Stimulated activated CD4-positive, alpha-beta T cell treated with anti-CD3 and anti-CD28 coated beads, Interleukin-1b, Interleukin-23, amount 100 ng/mL, for 4 hours (primary cell): ENCODE measurements at places on chromosomes 2 and 18.

DNA sequence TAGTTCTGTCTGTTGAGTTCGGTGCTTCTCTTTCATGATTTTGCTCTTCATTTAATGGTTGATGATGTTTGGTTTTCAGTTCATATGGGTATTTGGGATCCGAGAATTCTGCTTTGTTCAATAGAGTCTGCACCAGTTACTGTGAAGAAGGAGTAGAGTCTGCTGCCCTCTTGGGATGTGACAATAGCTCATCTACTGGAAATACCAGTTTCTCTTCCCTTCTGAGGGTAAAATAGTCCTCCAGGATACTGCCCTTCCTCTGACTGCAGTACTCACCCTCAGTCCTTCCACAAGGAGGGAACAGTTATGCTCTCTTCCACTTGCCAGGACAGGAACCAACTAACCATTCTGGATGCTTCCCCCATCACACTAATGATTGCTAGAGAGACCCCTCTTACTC, 12.5 kb upstream of the TNFAIP6 start:
- DNase-seq: no peak

- DNase-seq: no peak
Observed at GRCh38 chr2:28346587-28346986, 46.1 kb upstream of the FOSL2 start.

- DNase-seq: no peak
Observed at GRCh38 chr2:148416248-148416647, 228.3 kb upstream of the EPC2 start.

- no peak for DNase-seq
Observed at GRCh38 chr2:223647258-223647952, 45.2 kb upstream of the SCG2 start.

DNA sequence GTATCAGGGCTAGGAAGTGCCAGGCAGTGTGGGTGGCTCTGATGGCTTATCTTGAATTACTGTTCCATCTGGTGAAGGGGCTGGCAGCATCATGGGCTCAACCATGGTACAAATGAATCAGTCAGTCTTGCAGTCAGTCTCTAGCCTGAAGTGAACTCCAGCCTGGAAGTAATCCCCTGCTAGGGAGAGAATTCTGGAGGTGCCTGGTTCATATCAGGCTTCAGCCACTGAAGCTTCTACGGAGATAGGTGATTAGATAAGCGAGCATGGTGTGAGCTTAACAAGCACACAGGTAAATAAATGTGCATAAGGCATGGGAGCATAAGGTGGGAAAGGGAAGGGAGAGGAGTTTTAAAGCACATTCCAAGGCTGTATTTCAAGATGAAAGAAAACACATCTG, 541.7 kb downstream of the MBD2 start:
- DNase-seq: no peak

DNA sequence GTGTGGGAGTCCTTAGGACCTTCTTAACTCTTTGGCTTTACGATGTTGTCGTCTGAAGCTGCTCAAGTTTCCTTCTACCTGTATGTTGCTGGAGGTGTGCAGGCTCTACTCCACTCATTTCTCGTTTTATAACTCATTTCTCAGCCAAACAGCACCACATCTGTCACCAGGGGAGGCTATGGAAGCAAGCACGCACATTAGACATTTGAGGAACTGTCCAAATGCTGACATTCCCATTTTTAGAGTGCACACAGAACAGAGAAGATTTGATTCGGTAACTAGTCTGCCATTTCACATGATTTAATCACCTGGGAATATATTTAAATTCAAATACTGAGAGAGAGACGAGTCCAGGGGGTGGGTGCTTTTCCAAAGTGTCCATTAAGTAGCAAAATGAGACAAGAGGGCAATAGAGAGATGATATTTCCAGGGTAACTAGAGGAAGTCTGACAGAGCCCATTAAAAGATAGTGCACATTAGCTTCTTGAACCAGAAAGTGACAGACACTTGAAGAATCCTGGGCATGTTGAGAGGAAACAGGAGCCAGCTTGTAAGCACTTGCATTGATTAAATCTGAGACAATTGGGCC, 793.3 kb downstream of the TDRD15 start:
- DNase-seq: no peak

- no peak for DNase-seq
Observed at GRCh38 chr2:110807522-110807921, 75.1 kb downstream of the ACOXL start.
